ENCODE measurements at places on chromosomes 7 and 10.

DNA sequence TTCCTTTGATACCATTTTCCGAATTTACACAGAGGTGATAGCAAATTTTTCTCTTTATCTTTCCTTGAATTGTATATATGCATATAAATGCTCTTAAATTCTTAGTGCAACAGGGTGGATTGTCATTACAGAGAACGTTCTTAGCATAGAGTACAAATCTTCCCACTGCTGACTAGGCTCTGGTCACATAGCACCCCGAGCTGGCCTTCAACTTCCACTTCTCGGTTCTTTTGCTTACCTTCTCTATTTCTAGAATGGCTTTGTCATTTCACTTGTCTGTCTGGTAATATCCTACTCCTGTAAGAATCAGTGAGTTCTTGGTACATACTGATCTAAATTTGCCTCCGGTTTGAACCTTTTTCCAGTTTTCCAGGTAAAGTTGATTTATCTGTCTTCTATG is 13.4 kb downstream of the ADIRF start:
- no peak for DNase-seq

- DNase-seq: no peak
These were observed 35.9 kb downstream of the APBB1IP start for GRCh38 chr10:26474026-26474425.

DNA sequence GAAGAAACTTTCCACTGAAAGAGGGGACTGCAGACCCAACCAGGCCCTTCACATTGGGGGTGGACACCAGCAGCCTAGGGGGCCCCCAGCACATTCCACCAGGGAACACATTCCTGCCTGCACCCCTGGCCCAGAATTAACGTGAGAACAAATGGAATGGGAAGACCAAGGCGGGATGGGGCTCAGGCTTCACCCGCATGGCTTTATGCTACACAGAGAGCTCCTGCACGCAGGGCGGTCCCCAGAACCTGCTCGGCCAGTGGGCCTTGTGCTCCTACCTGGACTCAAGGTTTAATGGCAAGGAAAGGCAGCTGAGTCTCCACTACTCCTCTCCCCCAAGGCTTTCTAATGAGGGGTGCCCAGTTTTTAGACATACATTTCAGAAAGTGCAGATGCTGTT is 146.3 kb upstream of the GPR26 start:
- no peak for DNase-seq

- no peak for DNase-seq
These were observed 292.5 kb downstream of the GFRA1 start for GRCh38 chr10:115980470-115980869.

GRCh38 chr7:154183482-154183881 is 131.3 kb downstream of the DPP6 start:
- no peak for DNase-seq

DNA sequence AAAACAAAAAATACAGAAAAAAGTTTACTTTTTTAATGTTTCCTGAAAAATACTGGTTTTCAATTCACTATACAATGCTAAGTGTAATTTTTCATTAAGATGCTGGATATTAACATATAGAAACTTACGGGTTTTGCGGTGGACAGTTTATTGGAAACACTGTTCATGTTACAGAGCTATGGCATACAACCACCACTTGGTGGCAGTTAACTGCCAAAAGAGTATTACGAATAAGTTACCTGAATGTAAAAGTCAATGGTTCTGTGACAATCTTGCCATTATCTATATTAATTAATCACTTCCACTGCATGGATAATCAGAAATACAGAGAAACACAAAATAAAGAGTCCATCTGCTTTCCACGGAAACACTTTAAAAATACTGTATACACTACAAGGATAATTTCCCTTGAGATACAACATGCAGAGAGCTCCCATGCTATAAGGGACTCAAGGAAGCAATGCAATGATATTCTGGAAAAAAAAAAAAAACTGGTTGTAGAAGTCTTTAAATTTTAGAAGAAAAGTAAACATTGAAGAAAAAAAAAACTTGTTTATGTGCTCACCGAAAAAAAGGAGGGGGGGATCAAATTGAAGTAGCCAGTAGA is 97.0 kb downstream of the TPK1 start:
- no peak for DNase-seq

DNA sequence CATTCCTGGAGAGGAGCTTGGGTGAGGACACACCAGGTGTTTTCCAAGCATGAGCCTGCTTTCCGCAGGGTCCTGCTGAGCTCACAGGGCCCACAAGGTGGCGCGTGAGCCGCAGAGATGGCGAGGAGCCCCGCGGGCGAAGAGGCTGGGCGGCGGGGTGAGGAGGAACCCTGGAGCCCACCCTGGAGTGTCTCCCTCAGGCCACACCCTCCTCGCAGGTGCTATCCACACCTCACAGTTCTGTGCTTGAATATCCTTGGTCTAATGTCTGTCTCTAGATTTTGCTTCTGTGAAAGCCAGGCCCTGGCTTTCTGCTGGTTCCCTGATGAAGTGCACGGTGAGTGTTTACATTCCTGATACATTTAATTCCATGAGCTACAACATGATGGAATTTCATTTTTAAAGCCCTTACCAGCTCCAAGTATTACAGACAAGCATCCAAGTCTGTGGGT is 433.6 kb downstream of the ACTR3B start:
- DNase-seq: no peak

DNA sequence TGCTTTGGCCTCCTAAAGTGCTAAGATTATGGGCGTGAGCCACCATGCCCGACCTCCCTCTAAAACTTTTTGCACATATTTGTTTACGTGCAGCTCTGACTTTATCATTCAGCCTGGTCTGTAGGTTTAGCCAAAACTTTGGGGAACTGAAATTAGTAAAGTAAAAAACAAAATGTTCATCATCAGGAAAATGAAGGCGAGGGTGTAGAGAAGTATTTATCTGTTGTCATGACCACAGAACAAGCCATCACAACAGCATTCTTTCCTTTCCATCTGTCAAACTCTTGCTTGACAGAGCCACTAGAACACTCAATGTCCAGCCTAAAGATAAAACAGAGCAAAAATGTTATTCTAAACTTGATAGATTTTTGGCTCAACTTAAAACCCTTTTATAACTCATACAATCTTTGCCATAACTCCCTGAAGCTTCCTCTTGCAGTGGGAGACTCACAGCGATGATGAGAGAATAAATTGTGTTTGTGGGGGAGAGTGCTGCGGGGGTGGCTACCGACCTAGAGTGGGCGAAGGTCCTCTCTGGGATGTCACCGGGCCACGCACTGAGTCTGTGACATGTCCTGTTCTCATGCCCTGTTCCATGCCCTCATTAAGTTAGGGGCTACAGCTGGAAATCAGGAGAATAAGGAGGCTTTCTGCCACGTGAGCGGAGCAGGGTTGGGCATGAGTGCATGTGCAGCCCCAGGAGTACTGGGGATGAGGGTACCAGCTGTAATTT is 58.6 kb upstream of the MKRN1 start:
- no peak for DNase-seq

DNA sequence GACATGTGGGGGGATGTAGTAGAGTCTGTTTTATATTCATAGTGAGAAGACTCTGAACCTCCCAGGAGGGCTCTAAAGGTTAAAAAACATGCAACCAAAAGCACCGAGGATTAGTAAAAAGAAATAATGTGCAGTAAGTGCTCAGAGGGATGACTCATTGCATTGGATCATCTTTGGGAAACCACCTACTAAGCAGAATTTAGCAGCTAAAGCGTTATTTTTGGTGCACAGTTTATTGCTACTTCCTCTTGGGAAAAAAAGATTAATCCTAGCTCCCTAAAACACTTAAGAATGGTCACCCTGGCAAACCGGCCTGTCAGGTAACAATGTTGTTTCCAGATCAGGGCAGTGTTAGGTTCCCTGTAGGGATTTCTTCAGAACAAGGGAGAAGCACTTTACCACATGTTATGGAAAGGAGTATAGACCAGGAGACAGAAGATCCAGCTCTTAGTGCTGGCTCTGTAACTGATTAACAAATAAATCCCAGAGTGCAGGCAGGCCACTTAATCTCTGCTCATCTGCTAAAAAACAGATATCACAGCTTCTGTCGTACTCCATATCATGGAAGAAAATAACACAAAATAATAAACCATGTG is 44.8 kb upstream of the FAM133B start:
- no peak for DNase-seq

GRCh38 chr10:94274142-94274787 is 88.5 kb downstream of the NOC3L start:
- DNase-seq: no peak

- no peak for DNase-seq
These were observed 830.2 kb upstream of the SORCS1 start for GRCh38 chr10:107994621-107995270.

- no peak for DNase-seq
These were observed 256.2 kb downstream of the LHFPL3 start for GRCh38 chr7:104584620-104585019.

DNA sequence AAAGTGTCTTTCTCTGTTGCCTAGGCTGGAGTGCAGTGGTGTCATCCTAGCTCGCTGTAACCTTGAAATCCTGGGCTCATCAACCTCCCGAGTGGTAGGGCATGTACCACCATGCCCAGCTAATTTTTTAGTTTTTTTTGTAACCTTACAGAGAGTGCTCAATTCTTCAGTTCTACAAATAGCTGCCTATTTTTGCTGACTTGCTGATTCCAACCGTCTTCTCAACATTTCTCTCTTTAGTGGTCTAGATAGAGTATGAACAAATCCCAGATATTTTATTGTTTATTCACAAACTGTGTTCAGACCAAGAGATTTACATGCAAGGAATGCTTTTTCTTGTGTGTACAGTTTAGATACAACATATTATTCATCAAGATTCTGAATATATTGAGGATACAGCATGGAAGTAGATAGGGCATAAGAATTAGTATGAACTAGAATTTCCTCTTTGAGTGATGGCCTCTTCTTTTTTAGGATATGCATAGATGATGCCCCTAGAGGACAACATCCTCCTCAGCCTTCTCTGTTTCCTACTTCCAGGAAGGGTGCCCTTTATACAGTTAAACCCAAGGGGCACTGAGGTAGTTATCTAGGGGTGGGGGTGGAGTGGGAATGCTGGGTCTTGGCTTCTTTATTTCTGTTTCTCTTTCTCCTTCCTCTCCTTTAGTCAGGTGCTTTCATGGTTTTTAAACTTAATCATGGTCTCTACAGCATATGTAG is 26.0 kb downstream of the PRPF18 start:
- no peak for DNase-seq

GRCh38 chr10:78436222-78436573 is 402.5 kb downstream of the RPS24 start:
- no peak for DNase-seq

DNA sequence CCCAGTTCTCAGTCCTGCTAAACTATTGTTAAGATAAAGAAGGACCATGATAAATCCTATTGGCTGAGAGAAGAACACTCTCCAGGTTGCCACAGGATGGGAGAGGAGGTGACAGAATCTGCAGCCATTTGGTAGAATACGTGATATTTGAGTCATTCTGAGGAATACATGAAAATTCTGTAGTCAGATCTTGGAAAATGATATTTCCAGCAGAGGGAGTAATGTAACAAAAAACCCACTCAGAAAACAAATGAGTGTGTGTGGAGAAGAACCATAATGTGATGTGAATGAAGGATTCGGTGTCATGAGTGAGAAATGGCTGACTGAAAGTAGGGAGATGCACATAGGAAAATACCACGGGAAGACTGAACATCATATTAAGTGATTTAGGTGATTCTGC is 128.5 kb upstream of the PFKP start:
- no peak for DNase-seq

DNA sequence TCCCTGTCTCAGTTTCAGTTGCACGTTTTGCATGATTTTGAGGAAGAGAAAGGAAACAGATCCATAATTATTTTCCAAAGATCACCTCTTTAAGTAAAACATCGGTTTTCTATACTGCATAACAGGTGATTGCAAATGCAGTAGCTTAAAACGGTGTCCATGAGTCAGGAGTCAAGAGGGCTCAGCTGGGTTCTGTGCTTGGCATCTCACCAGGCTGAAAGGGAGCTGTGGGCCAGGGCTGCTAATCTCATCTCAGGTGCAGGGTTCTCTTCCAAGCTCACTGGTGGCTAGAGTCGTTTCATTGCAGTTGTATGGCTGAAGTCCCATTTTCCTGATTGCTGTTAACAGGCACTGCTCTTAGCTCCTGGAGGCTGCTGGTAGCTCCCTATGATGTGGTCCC is 57.0 kb upstream of the PRKCQ start:
- no peak for DNase-seq

GRCh38 chr7:105178928-105179541 is 165.0 kb downstream of the KMT2E start:
- DNase-seq: no peak

DNA sequence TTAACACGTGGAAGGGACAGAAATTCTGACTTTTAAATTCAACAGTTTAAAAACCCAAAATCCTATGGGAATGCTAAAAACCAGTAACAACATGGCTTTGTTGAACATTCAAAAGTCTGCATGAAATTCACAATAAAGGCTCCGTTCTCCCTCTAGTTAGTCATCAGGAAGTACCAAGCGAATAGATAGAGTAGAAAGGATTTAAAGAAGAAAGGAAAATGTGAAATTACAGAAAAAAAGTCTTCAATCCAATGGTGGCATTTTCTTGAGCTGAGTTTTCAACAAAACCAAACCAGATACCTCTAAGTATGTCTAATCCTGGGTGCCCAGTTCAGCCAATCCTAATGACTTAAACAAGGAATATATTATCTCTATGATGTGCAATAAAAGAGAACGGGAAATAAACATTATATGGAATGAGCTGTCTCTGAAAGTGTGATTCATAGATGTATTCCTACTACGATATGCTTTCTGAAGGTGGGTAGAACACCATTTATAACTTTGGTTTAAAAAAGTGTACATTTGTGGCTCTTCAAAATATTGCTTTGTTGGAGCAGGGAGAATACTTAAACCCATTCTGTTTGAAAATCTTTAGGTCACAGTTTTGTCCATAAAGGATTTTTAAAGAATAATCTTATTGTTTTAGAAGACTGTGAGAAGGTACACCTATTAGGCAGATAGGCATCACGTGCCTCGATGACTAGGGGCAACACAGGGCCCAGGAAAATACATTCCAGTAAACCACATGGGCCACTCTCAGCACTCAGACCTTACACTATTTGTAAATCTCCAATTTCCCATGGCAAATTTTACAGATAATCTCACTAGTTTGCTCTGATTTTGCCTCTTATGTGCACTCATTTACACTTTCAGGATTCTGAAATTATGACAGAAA is 87.7 kb downstream of the CUBN start:
- DNase-seq: no peak

GRCh38 chr7:146862415-146862814 is 745.8 kb downstream of the CNTNAP2 start:
- no peak for DNase-seq

- no peak for DNase-seq
These were observed 29.3 kb downstream of the PRSS2 start for GRCh38 chr7:142800088-142800487.

DNA sequence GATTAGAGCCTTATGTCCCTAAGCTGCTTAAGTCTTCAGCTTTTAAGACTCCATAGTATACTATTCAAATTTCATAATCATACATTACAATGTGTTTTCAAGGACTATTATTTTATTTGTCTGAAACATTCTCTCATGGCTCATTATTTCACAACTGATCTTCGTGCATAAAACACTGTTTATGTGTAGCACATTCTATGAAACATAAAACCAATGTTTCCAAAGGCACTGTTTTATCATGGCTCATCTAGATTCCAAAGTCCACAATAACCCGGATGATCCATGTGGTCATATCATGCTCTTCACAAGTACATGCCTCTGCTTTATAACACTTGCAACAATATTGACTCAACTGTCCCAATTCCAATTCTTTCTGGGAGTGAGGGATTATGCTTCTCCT is 806.1 kb downstream of the TNS3 start:
- no peak for DNase-seq

All from HTR-8/SVneo (cell line).